ENCODE measurements at places on chromosomes 5 and 9.

DNA sequence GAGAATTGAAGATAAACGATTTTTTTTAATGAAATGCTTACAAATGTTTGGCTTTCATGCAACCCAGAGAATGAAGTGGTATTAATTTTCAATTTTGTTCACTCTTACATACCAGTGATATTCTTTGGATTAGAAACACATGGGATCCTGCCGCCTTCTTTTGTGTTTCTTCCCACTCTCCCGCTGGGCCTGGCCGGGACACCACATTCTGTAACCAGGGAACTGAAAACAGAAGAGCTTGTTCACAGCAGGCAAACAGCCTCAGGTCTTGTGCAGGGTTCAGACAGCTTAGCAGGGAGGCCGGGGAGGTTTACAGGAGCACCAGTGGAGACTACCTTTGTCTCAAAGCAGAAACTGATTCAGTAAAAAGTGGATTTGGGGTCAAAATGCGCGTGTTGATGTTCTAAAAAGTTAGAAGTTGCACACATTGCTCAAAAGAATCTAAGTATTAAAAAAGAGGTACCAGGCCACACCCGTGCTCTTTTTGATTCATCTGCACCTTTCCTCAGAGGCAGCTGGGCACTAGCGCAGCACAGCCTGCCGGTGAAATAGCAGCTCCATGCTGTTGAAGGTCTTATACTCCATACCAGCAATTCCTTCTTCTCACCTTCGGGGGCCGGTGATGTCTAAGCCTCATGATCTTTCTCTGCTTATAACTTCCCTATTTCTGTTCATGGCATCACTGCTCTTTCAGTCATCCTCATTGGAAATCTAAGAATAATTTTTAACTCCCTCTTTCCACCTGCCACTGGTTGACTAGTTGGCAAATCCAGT is 67.1 kb downstream of the GRAMD2B start:
- peak; percentile 20 for DNase-seq

GRCh38 chr5:142472306-142472951 is 147.6 kb upstream of the SPRY4 start:
- no peak for DNase-seq

GRCh38 chr9:104974053-104974962 is 46.4 kb upstream of the ABCA1 start:
- DNase-seq = no peak

GRCh38 chr5:52419357-52419756 is 368.4 kb upstream of the ITGA1 start:
- no peak for DNase-seq

DNA sequence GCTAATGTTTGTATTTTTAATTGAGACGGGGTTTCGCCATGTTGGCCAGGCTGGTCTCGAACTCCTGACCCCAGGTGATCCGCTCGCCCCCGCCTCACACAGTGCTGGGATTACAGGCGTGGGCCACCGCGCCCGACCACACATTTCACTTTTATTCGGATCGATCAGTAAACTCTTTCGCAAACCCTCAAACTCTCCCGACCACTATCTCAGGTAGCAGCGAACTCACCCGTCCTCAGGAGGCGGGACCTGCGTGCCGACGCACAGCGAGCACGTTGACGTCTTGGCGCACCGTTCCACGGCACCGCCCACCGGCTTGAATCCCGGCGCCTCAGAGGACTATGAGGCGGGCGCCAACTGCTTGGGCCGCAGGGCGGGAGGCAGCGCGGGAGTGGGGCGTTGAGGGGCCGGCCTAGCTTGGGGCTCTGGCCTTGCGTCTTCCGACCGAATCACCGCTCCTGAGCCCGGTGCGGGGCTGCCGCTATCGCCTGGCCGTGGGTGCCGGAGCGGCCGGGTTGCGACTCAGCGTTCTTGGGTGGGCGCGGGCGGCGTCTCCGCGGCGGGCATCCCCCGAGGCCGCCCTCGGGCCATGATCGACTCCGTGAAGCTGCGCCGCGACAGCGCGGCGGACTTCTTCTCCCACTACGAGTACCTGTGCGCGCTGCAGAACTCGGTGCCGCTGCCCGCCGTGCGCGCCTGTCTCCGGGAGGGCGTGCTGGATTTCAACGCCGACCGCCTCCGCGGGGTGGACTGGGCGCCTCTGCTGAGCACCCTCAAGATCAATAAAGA is at the start of gene CEP78:
CEP78 (plus strand) TSS at position 314 of the 789 bp plus-strand sequence; CDS start at position 590, 276 bp downstream.
- peak; percentile 91 for DNase-seq

DNA sequence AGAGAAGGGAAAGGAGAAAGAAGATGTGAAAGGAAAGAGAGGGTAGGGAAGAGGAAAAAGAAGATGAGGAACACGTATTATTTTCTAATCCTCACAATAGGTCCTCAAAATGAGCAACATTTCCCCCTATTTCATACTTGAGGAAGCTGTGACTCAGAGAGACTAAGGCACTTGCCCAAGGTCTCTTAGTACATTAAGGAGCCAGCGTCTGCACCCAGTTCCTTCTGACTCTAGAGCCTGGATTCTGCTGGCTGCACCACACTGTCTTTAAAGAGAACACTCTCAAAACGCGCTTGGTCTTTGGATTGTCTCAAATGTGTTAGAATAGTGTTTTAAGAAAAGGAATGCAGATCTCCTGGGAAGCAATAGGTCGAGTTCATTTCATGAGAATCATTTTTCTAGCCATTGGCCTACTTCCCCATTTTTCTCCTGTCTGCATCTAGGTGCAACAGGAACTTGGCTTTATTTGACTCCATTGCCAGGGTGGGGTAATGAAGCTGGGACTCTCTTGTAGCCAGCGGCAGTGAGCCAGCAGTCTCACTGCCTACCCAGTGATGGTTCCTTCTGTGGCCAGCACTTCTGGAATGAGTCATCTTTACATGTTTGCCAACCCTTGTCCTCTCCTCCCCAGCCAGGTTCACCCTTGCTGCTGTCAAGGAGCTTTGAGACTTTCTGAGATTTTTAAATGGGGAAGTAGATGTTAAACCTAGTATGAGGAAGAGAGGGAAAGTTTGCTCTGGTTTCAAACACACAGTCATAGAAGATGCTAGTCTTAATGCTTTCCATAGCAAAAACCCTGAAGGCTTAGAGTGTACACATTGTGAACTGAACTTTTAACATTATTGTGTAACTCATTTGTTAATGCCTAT is 82.7 kb downstream of the DOCK8 start:
- no peak for DNase-seq

GRCh38 chr5:62340392-62340791 is 34.4 kb downstream of the KIF2A start:
- DNase-seq = no peak

GRCh38 chr5:36661456-36662220 is 55.2 kb downstream of the SLC1A3 start:
- DNase-seq = no peak

DNA sequence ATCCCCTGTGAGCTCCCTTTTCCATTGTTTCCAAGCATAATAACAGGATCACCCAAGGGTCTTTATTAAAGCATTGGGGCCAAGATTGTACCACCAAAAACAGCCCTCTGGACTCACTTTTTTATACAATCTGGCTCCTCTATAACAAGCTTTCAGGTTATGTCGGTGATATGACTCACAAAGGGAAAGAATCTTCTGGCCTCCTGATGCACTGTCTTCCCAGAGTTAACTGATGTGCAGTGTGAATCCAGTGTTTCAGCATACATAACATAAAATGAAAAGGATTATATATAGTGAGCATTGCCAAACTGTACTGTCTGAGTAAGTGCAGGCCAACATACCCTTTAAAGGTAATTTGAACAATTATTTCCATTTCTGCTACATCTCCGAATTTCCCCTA is 33.9 kb upstream of the MAN2A1 start:
- no peak for DNase-seq

- DNase-seq = no peak
Measured at GRCh38 chr9:22228542-22228941, 218.1 kb upstream of the DMRTA1 start.

DNA sequence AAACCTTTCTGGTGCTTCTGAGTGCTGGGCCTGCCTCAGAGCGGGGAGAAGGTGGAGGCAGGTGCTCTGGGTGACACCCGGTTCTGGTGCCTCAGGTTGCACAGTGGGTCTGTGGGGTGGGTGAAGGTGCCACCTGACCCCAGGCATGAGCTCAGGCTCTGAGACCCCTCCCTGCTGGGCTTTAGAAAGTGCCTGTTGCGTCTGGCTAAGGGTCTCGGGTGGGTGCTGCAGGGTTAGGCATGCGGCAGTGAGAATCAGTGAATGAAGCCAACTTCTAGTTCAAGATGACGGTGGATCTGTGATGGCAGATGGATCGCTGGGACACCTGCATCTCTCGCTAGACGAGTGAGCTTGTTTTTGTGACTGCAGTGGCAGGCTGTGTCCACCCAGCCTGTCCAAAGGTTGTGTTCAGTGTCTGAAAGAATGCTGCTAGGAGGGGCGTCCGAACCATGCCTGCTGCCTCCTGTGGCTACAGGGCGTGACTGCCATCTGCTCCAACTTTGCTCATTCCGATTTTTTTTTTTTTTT is 5.0 kb downstream of the SQSTM1 start:
- no peak for DNase-seq

- DNase-seq = no peak
Measured at GRCh38 chr5:37604290-37604689, 225.2 kb downstream of the WDR70 start.

- DNase-seq = no peak
Measured at GRCh38 chr5:109650493-109650892, 39.2 kb upstream of the MAN2A1 start.

- peak; percentile 83 for DNase-seq
Measured at GRCh38 chr5:154478224-154478565, at the start of gene HAND1. Gene HAND1, minus strand, starts transcription at chr5:154478227. Its CDS starts 219 bp downstream, at chr5:154478008.

DNA sequence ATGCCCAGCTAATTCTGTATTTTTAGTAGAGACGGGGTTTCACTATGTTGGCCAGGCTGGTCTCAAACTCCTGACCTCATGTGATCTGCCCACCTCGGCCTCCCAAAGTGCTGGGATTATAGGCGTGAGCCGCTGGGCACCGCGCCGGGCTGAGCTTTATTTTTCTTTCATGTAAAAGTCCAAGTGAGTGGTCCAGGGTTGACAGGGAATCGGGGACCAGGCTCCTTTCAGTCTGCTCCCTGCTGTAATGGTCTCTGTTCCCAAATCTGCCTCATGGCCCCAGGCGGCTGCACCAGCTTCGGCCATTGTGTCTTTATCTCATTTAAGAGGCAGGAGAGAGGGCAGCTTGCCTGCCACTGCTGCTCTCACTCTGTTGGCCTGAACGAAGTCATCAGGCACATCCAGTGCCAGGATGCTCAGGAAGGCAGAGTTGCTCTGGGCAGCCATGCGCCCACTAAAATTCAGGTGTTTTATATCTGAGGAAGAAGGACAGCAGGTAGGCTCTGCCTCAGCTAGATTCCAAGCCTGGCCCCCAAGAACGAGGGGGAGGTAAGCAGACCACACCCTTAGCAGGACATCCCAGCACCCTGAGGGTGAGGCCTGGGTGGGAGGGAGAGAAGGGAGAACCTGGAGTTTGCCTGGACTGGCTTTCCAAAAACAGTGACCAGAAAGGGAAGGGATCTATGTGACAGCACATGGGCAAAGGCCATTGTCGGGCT is 1.7 kb upstream of the CCDC183 start:
- no peak for DNase-seq

DNA sequence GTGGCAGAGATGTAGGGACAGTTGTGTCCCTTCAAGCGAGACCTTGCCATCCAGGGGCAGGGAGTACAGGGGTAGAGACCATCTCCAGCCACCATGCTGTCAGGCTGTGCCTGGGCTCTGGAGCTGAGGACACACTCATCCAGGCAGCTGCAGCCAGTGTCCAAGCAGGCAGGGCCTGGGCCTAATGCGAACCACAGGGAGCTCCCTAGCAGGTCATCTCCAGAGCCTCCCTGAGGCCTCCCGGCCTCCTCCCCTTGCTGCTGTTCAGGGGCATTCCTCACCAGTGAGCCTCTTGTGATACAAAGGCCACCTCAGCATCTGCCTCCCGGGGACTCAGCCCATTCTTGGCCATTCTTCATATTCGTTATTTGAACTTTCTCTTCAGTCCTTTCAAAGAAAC is 35.0 kb downstream of the TPPP start:
- no peak for DNase-seq

- peak; percentile 36 for DNase-seq
Measured at GRCh38 chr9:69044240-69045219, 9.0 kb downstream of the FXN start.

- DNase-seq = no peak
Measured at GRCh38 chr9:132040808-132041207, 38.9 kb downstream of the MED27 start.

DNA sequence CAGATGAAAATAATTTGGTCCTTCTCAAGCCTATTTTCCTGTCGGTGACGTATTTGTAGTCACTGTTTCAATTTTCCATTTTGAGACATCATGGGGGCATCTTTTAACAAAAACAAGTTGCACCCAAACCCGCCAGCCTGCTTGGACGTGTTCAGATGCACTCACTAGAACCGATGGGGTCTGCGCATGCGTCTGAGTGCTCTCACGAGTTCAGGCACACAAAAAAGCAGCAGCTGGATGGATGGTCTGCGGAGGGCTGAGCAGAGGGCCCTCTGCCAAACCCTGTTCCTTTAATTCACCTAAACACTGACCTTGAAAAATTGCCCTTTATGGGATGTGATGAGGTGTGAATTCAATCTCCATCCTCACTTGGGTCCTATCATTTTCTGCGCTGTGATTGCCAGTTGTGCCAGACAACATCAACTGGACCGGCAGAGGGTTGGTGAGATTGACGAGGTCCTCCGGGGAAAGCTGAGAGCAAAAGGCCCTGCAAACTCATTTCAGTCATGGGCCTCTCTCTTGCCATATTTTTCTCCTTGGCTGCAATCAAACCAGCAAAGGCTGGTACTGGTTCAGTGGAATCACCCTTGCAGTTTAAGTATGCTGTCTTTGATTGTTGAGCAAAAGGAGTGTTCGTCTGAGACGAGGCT is 251.9 kb downstream of the NFIB start:
- DNase-seq = no peak

DNA sequence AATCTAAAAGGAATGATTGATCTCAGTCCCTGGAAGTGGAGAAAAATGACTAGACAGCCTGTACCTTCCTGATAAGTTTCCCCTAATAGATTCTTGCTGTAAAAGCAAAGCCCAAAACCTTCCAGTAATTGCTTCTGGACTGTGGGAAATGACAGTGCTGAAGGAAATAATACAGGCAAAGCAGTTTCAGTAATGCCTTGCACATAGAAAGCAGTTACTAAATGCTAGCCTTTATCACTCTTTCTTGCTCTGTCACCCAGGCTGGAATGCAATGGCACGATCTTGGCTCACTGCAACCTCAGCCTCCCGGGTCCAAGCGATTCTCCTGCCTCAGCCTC is 50.3 kb downstream of the MAP1B start:
- no peak for DNase-seq

Data from nephron progenitor cell (in vitro differentiated cells).